ENCODE measurements at places on chromosomes 5 and 9.

DNA sequence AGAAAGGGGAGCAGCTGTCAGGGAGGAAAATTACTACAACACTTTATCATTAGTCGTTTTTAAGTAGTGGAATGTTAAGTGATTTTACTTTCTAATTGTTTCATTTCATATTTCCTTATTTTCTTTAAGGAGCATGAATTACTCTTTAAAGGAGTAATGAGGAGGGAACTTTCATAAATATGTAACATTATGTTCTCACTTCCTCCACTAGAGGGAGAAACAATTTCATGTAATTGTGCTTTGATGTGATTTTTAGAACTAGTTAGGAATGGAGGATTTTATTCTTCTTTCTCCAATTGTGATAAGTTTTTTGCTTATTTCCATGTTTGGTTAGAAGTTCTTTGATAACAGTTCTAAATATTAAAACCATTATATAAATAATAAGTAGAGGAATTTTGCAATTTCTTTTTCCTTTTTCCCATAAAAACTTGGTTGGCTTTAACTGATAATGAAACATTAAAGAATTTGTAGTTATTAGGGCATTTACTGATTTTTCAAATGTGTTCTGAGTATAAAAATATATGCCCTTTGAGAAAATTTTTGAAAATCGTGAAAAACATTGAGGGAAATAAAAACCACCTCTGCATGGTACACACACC lies 25.6 kb downstream of the CEP78 start:
- peak; percentile 31 for DNase-seq

DNA sequence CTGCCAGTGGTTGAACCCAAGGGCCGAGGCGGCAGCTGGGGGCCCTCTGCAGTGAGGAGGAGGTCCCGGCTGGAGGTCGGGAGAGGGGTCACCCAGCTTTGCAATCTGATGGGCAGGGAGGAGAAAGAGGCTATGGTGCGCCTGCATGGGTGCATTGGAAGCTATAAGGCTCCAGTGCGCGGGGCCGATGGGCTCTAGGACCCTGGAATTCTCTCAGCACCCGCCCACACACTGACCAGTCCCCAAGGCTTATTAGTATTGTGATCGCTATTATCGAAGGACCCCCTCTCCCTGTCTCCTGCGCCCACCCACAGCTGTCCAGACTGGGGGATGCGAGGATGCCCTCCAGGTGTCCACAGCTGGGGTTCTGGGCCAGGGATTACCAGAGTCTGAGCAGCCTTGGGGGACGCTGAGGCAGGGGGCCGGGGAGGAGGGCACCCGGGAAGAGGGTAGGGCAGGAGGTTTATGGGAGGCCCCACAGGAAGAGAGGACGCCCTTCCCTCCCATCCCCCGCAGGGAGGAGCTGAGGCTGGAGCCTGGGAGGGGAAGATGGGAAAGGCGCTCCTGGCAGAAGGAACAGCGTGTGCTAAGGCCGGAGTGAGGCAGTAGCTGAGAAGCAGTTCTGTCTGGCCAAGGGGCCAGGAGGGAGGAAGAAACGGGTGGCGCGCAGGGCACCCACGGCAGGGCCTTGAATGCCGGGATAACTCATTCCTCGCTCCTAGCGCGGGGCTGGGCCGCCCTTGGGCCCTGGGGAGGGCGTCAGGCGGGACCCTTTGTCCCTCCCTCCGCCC lies 24.2 kb downstream of the C9orf50 start:
- peak; percentile 80 for DNase-seq

GRCh38 chr5:6496207-6496584 lies 47.5 kb downstream of the UBE2QL1 start:
- DNase-seq: no peak

- no peak for DNase-seq
Measured at GRCh38 chr9:32401488-32401887, 17.0 kb downstream of the ACO1 start.

GRCh38 chr5:141127305-141127704 lies 5.7 kb downstream of the PCDHB4 start:
- DNase-seq: no peak

Measured in hepatocyte (in vitro differentiated cells).